Foreskin fibroblast (primary cell): ENCODE measurements at places on chromosomes 7 and 10.
A peak's percentile ranks its signal among the peaks of the same experiment; 100 is the strongest.

- DNase-seq: peak; percentile 20
Measured at GRCh38 chr7:80659120-80660055, 20.9 kb downstream of the CD36 start.

DNA sequence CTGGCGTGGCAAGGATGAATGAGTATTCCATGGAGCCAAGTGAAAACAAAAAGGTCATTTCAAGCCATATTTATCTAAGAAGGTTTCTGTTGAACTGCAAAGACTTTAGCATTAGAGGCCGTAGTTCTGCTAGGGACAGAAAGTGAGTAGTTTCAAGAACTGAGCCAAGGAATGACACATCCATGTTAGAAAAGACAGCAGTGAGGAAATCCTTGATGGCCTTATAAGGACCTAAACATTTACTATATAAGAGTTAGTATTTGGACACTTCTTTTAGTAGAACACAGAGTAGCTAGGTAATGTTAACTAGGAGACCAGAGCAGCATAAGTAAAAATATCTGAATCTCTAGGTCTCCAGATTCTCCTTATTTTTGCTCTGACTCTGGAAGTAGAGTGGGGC lies 329.8 kb upstream of the SEMA3D start:
- DNase-seq: peak; percentile 65

DNA sequence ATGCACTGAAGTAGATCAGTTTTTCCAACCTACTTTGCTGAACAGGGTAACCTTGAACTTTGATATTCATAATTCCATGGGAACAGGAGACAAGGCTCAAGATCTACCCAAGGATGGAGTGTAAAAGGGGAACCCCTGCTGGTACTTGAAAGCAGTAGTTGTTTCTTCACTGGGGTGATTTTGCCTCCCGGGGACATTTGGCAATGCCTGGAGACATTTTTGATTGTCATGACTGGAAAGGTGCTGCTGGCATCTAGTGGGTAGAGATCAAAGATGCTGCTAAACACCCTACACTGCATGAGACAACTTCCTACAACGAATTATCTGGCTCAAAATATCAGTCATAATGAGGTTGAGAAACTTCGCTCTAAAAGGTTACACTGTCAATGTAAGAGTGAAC lies 214.8 kb upstream of the CTBP2 start:
- DNase-seq: no peak

DNA sequence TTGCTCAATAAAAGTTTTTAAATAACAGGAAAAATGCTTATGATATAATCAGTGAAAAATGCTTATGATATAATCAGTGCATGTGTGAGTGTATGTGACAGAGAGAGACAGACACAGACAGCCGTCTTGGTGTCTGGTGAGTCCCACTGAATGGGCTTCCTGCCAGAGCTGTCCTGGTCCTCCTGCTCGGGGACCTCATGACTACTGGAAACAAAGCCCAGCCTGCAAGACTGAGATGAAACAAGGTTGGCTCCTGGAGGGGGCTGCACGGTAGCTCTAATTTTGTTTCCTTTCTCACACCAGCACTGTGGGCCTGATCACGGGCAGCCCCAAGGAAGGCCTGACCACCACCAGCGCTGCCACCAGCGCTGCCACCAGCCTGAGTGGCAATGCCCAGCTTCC lies 57.3 kb downstream of the NRP1 start:
- no peak for DNase-seq

DNA sequence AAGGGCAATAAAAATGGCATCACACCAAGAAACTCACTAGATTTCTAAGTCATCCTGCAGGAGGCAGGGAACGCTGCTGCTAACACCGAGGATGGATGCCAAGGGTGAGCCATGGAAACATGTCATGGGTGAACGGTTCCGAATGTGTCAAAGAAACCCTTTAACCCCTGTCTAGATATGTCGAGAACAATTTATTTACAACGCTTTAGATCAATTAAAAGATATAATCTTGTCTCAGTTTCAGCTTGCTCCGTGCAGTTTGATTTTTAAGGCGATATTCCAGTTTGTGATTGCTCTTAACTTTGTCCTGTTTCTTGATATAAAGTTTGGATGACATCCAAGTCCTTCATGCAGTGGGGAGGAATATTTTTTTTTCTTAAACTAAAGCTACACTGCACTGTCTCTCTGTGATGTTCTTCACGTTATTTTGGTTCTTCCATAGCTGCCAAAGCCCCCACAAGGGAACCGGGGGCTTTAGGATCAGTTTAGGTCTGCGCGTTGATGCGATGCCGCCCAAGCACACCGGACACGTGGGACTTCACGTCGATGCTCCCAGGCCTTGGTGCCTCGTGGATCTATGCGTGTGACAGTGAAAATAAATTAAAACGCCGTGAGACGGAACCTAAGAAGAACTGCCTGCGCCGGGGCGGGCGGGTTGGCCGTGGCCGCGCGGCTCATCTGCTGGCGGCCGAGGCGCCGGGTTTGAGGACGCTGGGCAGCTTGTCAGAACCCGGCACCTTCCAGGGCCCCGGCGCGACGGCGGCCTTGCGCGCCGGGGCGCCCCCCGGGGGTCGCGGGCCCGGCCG lies 220.3 kb downstream of the PHTF2 start:
- peak; percentile 25 for DNase-seq

GRCh38 chr10:32244421-32245207 lies 102.3 kb downstream of the EPC1 start:
- DNase-seq: no peak

DNA sequence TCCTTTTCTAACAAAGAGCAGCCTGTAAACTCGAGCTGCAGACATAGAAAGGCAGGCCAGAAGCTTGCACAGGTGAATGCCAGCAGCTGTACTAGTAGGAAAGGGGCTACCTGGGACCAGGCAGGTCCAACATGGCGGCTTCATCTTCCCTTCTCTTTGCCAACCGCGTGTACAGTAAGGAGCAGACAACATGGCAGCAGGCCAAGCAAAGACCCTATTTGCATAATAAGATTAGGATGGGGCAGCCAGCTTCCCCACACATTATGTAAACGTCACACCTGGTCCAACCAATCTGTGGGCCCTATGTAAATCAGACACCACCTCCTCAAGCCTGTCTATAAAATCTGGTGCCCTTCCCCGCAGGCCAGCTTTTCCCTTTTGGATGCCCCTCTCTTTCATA lies 1186.5 kb upstream of the AUTS2 start:
- DNase-seq: no peak

DNA sequence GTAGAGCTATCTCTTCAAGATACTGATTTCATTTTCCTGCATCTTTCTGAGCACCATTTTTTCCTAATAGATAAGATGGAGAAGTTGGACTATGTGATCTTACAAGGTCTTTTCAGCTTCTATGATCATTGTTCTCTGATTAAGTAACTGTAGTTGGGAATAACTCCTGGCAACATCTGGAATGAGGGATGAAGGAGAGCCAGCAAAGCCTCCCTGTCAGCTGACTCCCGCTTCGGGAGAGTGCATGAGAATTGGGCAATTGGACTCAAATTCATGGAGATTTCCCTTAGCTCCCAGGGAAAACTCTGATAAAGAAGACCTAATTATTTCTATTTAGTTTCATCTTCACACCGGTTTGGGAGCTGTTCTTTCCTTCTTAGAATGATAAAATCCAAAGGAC lies 146.1 kb downstream of the CCDC71L start:
- peak; percentile 21 for DNase-seq

DNA sequence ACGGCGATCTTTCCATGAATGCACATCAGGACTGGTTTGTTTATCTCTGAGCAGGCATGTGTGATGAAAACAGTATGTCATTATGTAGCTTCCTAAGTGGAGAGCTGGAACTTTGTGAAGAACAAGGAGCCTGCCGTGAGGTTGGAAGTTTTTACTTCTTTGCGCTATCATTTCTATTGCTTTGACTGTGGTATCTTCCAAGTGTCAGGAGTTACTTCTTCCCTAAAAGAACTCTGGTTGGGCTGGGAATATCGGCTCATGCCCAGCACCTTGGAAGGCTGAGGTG lies 167.4 kb upstream of the AHR start:
- peak; percentile 31 for DNase-seq

- DNase-seq: no peak
Measured at GRCh38 chr7:4809666-4810065, 34.2 kb downstream of the AP5Z1 start.

- no peak for DNase-seq
Measured at GRCh38 chr7:68676813-68677535, 921.3 kb upstream of the AUTS2 start.

DNA sequence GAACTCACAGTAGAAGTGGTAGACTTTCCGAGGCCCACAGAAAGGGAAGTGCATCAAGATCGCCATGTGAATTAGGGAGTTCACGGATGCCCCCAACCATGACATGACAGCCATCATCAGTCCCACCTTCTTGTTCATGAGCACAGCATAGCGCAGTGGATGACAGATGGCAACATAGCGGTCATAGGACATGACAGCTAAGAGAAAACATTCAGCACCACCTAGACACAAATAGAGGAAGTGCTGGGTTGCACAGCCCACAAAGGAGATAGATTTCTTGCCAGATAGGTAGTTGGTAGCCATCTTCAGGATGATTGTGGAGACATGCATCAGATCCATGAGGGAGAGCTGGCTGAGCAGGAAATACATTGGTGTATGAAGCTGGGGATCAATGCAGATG lies 342 bp downstream of the OR2AE1 start:
- no peak for DNase-seq

DNA sequence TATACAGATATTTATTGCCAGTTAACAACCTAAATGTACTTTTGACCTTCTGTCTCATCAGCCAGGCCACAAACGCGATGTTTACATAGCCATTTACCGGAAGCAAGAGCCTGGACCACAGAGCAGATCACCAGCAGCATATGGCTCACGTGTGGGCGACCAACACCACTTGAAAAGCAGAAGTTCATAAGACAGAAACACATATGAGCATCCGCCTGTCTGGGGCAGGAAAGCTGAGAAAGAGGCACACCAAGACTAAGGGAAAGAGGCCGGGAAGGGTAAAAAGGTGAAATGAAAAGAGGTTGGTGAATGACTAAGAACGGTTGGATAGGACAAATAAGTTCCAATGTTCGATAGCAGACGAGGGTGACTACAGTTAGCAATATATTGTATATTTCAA lies 1.3 kb downstream of the ABCB1 start:
- no peak for DNase-seq

- no peak for DNase-seq
Measured at GRCh38 chr10:93518531-93518930, 22.1 kb downstream of the CEP55 start.

DNA sequence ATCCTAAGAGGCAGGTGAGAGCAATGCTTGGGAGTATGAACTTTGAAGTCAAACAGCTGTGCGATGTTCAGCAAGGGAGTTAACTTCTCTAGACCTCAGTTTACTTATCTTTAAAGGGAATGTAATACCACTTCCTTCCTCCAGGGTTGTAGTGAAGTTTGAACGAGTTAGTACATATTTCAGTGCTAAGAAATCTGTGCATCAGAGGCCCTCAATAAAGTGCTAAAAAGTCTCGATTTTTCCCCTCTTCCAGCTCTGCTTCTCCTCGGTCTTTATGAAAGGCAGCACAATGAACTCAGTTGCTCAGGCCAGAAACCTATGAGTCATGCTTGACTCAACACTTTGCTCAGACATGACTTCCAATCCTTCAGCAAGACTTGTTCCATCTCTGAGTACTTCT lies 418.9 kb downstream of the MDFIC start:
- peak; percentile 87 for DNase-seq

DNA sequence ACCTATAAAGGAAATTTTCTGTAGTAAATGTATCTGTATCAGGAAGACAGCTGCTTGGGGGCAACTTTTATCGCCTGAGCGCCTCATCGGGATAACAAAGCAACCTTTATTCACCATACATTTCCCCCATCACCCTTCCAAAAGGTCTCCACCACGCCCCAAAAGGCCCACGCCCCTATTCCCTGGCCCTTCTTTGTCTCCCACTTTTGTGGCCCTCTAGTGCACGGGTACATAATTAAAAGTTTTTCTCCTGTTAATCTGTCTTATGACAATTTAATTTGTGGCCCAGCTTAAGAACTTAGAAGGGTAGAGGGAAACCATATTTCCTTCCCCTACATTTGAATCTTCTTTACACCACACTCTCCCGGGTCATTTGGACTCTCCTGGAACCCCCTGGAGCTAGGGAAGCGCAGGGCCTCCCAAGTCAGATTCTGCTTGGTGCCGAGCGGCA lies 625 bp downstream of the RP9 start:
- DNase-seq: no peak

DNA sequence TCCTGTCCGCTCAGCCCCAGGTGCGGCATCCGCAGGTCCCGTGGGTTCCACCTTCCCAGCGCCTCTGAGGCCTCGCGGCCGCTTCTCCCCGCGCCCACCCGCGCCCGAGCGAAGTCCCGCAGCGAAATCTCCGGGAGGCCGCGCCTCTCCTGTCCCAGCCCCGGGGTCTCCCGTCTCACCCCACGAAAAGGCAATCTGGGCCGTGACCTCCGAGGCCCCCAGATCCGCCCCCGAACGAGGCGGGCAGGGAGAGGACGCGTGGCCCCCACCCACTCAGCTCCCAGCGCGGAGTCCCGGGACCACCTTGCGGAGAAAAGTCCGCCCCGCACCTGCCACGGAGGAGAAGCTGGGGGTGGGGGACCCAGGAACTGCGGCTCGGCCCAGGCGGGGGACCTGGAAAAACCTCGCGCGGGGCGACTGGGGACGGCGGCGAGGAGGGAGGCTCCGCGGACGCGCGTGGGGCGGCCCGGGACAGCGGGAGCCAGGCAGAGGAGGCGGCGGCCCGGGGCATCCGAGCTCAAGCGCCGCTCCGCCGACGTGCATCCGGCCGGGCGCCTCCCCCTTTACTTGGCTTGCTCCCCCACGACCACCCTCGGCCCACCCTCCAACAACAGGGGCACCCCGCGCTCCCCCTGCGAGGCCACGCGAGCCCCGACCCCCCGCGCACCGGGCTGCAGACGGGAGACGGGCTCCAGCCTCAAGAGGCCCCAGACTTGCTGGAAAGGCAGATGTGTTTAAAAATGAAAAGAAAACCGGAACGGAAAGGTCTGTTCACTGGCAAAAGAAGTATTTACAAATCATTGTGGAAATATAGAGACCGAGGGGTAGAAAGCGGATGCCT lies 33.0 kb upstream of the RNF32 start:
- peak; percentile 37 for DNase-seq

DNA sequence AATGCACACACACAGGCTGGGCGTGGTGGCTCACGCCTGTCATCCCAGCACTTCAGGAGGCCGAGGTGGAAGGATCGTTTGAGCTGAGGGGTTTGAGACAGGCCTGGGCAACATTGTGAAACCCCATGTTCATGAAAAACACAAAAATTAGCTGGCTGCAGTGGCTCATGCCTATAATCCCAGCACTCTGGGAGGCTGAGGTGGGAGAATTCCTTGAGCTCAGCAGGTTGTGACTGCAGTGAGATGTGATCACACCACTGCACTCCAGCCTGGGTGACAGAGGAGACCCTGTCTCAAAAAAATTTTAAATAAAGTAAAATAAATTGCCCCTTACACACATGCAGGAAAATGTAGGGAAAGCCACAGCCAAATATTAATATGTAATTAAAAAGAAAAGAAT lies 44.1 kb downstream of the RNF32 start:
- DNase-seq: no peak
